Suprapubic skin (tissue), 4 donors: ENCODE measurements at places on chromosomes 1 and 21. TPM values are rescaled to one million over a fixed set of nuclear protein-coding genes. Genes with fewer than 3 reads are reported as not detected.

DNA sequence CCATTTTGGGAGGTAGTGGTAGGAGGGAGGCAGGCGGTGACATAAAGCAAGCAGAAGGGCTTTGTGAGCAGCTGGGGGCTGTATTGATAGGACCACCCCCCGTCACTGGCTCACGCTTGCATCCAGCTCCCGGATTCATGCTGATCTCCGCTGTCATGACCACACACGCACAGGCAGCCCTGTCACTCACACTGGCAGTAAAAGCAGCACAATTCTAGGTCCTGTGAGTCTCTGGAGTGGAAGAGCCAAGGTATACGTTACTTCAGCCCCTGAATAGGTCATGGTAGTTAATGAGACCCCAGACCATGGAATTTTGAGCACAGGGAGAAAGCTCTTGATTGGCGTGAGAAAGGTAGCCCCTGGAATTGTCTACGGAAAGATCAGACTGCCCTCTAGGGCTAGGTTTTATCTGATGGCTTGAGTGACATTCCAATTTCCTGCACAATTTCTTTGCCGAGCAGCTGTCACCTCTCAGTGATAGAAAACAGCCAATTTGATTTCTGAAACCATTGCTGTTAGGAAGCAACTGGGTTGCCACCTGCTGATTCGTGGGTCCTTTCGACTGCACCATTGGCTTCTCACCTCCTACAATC lies 5.4 kb downstream of the OR2B11 start:
- no peaks in the 10 kb centered on the region for H3K36me3 ChIP-seq
- H3K27me3 ChIP-seq, result peaks cover 20% of the 10 kb centered on the region
- no peak overlapping the region for H3K27ac ChIP-seq
- peaks cover 4% of the 10 kb centered on the region for H3K4me1 ChIP-seq
- no peak for DNase-seq
- no peak overlapping the region for H3K4me3 ChIP-seq

DNA sequence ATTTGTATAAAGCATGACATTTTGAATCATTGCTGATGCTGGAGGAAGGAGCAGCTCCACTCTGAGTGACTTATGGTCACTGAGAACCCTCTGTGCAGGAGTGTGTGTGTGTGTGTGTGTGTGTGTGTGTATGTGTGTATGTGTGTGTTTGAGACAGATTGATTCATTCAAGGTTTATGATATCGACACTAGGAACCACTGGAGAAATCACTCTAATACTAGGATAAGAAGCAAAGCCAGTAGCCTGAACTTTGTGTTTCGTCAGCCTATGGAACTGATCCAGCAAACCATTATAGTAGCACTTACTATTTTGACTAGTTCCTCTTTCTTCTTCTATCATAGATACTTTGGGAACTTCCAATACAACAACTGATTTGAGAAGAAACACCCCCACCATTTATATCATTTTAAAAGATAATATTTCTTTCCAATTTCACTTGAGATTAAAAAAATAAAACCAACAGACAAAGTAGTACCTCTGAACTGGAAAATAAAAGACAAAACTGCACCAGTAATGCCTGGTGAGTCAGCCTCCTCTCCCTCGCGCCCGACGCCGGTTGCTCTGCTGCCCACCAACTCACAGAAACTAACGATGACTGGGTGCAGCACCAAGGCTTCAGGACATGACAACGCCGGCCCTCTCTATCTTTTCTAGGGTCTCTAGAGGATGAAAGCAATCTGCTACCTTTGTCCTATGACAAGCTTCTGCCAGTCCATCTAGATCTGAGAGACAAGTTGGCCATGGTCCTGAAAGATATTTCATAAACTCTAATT lies 20.9 kb downstream of the SLAMF1 start:
- peaks cover 11% of the 10 kb centered on the region for H3K4me1 ChIP-seq
- no peaks in the 10 kb centered on the region for H3K27me3 ChIP-seq
- no peaks in the 10 kb centered on the region for H3K36me3 ChIP-seq
- no peak overlapping the region for H3K27ac ChIP-seq
- no peak for DNase-seq

DNA sequence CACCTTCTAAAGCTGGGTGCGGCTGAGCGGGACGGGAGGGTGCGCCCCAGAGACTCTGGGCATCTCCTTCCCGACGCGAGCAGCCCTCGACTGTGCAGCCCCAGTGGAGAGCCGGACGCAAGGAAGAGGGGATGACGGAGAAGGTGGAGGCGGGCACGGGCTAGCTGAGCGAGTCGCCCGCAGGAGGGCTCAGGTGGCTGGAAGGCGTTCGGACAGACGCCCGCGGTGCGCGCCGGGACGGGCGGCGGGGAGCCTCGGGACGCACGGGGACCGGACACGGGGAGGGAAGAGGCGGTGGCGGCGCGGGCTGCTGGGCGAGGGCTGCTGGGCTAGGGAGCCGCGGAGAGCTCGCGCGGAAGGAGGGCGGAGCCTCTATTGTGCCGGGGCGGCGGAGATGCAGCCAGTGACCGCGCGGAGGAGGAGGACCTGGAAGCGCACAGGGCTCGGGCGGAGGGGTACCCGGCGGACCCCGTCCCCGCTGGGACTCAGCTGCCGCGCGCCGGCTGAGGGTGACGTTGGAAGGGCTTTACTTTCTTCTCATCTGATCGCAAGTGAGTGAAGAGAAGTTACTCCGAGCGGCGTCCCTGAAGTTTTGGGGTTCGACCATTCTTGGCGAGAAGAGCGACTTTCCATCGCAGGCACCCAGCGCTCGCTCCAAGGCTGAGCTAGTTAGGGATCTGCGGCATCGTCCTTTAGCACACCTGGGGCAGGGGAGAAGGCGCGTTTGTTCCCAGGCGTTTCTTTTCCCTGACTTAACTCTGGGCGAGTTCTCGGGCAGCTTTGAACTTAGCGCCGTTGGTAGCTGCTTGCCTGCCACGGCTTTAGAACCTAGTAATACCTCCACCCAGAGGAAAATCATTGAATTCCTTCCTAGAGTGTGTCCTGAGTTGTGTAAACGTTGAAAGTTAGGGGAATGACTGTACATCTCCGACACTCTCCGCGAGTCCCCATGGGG lies at the start of gene OLFML2B:
Gene OLFML2B (minus strand): TSS at position 323 of the 955 bp plus-strand sequence. CDS start 439 bp downstream, outside the sequence.
- H3K4me3 ChIP-seq, result peak within 1 kb of the TSS; percentile 57
- H3K27ac ChIP-seq, result peak within 1 kb of the TSS; percentile 57
- no peaks in the 10 kb centered on the region for H3K36me3 ChIP-seq

DNA sequence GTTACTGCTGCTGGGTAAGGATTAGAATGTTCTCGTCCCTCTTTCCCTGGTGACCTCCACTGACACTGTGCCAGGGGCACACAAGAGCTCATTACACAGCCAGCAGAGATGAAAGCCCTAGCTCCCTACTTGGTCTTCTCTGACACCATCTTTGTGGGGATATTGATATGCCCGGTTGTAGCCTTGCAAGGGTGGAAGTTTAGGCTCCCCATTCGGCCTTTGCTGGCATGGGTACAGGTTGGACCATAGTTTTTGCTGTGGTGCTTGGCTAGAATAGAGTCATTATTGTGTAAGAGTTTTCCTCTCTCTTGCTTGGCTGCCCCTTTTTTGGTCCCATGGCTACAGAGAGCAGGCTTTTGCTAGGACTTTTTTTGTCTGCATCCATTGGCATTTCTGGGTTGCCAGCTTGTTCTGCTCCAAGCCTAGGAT lies 12.3 kb downstream of the RAB4A start:
- H3K27me3 ChIP-seq, result no peaks in the 10 kb centered on the region
- no peak overlapping the region for H3K27ac ChIP-seq
- H3K4me3 ChIP-seq, result no peak overlapping the region
- no peaks in the 10 kb centered on the region for H3K4me1 ChIP-seq
- DNase-seq, result no peak

DNA sequence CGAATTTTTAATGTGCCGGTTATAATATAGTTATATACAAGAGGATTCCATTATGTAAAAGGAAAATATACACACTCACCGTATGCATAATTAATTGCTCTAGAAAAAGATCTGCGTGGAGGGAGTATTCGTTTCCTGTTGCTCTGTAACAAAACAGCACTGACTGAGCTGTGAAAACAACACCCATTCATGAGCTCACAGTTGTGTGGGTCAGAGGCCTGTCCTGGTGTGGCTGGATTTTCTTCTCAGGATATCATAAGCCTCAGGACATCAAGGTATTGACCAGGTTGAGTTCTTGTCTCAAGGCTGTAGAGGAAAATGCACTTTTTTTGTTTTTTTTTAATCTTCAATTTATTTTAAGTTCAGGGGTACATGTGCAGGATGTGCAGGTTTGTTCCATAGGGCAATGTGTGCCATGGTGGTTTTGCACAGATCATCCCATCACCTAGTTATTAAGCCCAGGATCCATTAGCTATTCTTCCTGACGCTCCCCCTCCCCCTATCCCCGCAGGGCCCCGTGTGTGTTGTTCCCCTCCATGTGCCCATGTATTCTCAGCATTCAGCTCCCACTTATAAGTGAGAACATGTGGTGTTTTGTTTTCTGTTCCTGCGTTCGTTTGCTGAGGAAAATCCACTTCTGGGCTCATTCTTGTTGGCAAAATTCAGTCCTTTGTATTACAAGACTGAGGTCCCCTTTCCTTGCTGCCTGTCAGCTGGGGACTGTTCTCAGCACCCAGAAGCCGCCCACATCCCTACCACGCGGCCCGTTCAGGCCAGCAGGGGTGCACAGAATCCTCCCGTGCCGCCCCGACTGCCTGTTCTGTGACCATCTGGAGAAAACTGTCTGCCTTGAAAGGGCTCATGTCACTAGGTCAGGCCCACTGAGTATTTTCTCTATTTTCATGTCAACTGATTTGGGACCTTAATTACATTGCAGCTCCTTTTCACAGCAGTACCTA lies 87.4 kb upstream of the ERRFI1 start:
- H3K27ac ChIP-seq, result peak overlapping the region; percentile 23
- no peaks in the 10 kb centered on the region for H3K27me3 ChIP-seq
- H3K4me1 ChIP-seq, result peaks cover 32% of the 10 kb centered on the region
- no peak for DNase-seq
- H3K36me3 ChIP-seq, result no peaks in the 10 kb centered on the region
- no peak overlapping the region for H3K4me3 ChIP-seq

DNA sequence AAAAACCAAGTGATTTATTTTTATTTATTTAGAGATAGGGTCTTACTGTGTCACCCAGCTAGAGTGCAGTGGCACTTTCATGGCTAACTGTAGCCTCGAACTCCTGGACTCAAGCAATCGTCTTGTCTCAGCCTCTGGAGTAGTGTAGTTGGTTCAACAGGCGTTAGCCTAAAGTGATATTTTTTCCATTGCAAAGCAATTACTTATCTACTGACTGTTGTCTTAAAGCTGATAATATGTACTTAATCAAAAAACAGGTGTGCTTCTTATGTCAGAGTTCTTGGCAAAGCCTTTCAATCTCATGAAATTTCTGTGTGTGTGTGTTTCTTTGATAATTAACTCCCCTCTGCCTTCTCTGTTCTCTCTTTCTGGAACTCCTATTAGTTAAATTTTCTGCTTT lies 62.4 kb upstream of the DUSP10 start:
- H3K27ac ChIP-seq, result no peak overlapping the region
- no peaks in the 10 kb centered on the region for H3K27me3 ChIP-seq
- no peak for DNase-seq
- no peak overlapping the region for H3K4me3 ChIP-seq
- H3K36me3 ChIP-seq, result no peaks in the 10 kb centered on the region

DNA sequence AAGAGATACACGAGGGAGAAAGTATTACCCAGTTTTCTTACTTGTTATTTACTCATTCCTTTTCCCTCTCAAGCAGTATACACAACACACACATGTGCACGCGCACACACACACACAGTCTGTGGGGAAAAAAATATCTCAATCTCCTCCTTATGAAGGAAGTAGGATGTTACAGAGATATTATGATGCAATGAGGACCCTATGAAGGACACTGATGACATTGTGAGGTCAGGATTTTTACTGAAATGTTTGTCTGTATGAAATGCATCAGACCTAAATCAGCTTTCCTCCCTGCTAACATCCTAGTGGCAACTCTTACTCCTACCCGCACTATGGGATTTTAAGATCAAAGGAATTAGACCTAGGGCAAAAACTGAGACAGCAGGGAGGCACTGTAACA lies at the start of gene WDR64:
Gene WDR64 (plus strand): TSS at position 270 of the 400 bp plus-strand sequence. CDS start 204 bp downstream, outside the sequence.
- no peak for DNase-seq
- H3K4me1 ChIP-seq, result no peaks in the 10 kb centered on the region
- no peaks in the 10 kb centered on the region for H3K27me3 ChIP-seq
- H3K4me3 ChIP-seq, result no peak within 1 kb of the TSS
- H3K36me3 ChIP-seq, result no peaks in the 10 kb centered on the region

GRCh38 chr1:95496773-95497172 lies 262.8 kb downstream of the RWDD3 start:
- no peak for DNase-seq
- no peak overlapping the region for H3K4me3 ChIP-seq
- no peaks in the 10 kb centered on the region for H3K36me3 ChIP-seq
- H3K27me3 ChIP-seq, result no peaks in the 10 kb centered on the region
- no peak overlapping the region for H3K27ac ChIP-seq
- no peaks in the 10 kb centered on the region for H3K4me1 ChIP-seq

DNA sequence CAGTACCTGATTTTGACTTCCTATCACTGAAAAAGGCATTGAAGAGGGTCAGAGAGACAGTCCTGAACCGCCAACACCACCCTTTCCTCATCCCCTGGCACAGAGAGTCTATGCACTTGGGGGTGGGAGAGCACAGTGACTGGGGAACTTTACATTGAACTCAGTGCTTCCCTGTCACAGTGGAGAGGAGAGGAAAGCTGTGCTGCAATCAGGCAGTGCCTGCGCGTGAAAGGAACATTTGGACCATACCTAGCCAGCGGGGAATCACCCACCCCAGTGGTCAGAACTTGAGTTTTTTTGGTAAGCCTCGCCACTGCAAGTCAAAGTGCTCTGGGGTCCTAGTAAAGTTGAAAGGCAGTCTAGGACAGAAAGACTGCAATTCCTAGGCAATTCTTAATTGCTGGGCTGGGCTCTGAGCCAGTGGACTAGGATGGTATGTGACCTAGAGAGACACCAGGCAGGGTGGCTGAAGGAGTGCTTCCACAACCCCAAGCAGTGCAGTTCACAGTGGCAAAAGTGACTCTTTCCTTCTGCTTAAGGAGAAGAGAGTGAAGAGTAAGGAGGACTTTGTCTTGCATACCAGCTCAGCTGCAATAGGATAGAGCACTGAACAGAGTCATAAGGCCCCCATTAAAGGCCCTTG lies 9.4 kb upstream of the HENMT1 start:
- H3K27me3 ChIP-seq, result peaks cover 4% of the 10 kb centered on the region
- no peak overlapping the region for H3K27ac ChIP-seq
- H3K4me3 ChIP-seq, result no peak overlapping the region
- H3K4me1 ChIP-seq, result no peaks in the 10 kb centered on the region
- H3K36me3 ChIP-seq, result no peaks in the 10 kb centered on the region

- DNase-seq, result no peak
- H3K27me3 ChIP-seq, result no peaks in the 10 kb centered on the region
- H3K27ac ChIP-seq, result no peak overlapping the region
- H3K4me1 ChIP-seq, result peaks cover 8% of the 10 kb centered on the region
Observed at GRCh38 chr1:202016022-202016810, 5.8 kb downstream of the ELF3 start.

ZBTB7B gene
- 238 TPM for total RNA-seq

SCP2 gene
- total RNA-seq, result 109 TPM

PDC gene
- total RNA-seq, result not detected

VCAM1 gene
- total RNA-seq, result 0.34 TPM
